ENCODE measurements at places on chromosomes 3 and 15. TPM values are rescaled to one million over a fixed set of nuclear protein-coding genes. Genes with fewer than 3 reads are reported as not detected.

LRRC3B gene
- not detected for total RNA-seq

GOLGA6L7 gene
- total RNA-seq = not detected

TRAT1 gene
- not detected for total RNA-seq

CPA3 gene
- total RNA-seq = not detected

ZIC1 gene
- 12.2 TPM for total RNA-seq

TIPARP gene
- 155 TPM for total RNA-seq

AADACL2 gene
- not detected for total RNA-seq

STRIT1 gene
- not detected for total RNA-seq

ISLR gene
- total RNA-seq = 2.5 TPM

GP9 gene
- not detected for total RNA-seq

GDPGP1 gene
- 5.9 TPM for total RNA-seq

CEP152 gene
- total RNA-seq = 26.8 TPM

C3orf85 gene
- not detected for total RNA-seq

ZMYND10 gene
- total RNA-seq = 5.2 TPM

SLC9C1 gene
- not detected for total RNA-seq

CRTAP gene
- 302 TPM for total RNA-seq

CCR9 gene
- total RNA-seq = not detected

CFAP91 gene
- total RNA-seq = not detected

SLC22A13 gene
- total RNA-seq = 0.29 TPM

LYZL4 gene
- 1.5 TPM for total RNA-seq

PLSCR2 gene
- not detected for total RNA-seq

IL5RA gene
- total RNA-seq = not detected

ROPN1 gene
- 1.3 TPM for total RNA-seq

SPINK8 gene
- not detected for total RNA-seq

ADCY5 gene
- total RNA-seq = 0.10 TPM

PLA2G4F gene
- total RNA-seq = not detected

AGBL1 gene
- not detected for total RNA-seq

Data from RPMI7951 (cell line).